MG63 (cell line): ENCODE measurements at places on chromosomes 2 and 18.

DNA sequence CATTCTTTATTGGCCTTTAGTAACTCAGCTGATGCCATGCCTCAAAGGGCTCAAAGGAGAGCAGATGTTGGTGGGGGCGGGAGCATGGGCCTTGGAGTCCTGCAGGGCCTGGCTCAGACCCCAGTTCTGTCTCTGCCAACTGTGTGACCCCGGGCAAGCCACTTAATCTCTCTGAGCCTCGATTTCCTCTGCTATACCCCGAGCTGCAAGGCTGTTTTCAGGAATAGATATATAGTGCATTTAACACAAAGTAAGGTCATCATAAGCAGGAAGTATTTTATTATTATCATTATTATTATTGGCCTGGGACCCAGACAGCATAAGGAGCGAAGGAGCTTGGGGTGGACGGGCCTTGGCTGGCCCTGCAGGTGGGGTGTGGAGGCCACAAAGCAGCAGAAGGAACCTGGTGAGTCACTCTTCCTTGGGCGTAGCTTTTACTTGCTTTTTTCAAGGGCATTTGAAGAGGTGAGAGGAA is 162.7 kb downstream of the INHBB start:
- DNase-seq = peak; percentile 88

- no peak for DNase-seq
These were observed 77.5 kb downstream of the DIS3L2 start for GRCh38 chr2:232038881-232039485.

GRCh38 chr2:187320846-187321245 is 127.2 kb downstream of the CALCRL start:
- DNase-seq = no peak

DNA sequence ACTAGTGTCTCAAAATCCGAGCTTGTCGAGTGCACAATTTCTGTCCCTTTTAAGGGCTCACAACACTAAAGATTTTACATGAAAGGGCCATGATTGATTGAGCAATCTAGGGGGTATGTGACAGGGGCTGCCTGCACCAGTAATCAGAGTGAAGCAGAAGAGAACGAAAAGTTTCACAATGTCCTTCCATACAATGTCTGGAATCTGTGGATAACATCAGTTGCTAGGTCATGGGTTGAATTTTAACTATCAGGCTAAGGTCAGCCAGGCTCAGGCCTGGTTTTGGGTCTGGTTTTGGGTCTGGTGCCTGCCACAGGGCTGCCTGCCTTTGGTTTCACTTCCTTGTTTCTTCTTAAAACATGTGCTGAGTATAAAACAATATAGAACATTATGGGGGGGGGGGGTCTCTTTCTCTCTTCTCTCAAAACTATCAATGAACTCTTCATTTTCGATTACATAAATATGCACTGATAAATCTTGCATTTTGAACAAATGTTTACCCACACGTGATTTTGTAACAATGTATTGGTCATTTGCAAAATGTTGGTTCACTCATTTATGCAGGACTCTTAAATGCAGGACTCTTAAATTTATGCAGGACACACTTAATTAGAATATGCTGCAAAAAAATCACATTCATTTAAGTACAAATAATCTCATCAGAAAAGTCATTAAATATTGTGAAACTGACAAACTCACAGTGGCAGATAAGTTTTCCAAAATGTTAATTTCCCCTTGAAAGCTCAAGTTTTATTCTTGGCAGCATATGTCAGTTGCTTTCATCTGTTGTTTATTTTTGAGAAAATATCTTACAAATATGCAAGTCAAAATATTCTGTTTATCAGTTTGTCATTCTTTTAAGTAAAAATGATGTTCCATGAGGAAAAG is 290.5 kb upstream of the KYNU start:
- DNase-seq = no peak

GRCh38 chr2:101478181-101479001 is 3.5 kb upstream of the RFX8 start:
- no peak for DNase-seq

DNA sequence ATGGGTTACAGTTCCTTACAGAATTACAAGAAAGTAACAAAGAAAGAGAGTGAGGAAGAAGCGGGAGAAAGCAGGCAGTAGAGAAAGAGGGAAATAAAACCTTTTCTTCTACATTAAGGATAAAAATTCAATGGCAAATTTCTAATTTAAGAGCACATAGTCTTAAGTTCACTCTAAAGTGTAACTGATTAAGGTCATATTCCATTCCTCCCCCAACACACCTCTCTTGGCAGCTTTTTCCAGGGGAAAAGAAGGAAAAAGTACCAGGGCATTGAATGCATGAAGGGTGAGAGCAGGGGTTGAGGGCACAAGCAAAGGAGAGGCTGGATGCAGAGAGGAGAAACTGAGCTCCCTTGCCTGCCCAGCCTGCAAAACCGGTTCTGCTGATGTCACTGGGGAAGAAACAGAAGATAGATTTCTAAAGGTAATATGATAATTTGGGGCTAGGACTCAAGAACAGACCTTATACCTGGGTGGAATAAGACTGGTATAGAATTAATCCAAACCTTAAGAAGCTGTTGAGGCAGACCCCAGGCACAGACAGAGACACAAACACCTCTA is 4.6 kb downstream of the ACMSD start:
- DNase-seq = no peak

DNA sequence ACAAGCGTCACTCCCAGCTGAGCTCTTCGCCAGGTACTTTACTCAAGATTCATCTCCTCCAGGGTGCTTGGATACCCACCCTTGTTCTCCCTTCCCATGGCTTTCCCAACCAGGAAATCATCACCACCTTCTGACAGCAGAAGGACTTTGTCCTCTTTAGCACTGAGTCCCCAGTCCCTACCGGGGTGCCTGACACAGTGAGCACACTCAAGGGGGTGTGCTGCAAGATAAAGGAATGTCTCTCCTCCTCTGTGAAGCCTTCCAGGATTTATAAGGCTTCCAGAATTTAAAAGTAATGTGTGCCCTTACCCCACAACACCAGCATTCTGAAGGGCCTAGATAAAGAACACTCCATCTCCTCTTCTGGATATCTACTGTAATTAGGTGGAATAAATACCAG is 39.6 kb downstream of the ACVR1 start:
- no peak for DNase-seq

DNA sequence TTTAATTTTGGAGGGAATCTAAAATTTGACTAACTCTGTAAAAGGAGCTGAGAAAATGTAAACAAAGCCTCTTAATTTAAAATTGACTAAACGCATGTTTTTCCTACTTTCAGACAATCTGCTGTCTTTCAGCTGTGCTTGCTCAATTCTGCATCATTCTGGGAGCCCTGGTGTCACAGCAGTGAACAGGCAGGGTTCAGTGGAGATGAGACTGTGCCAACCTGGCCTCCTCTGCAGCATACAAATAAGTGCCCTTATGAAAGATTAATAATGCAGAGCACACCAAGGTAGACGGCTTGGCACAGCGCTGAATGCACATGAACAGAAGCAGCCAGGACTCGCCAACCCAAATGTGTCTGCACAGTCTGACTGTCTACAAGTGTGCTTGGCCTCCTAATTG is 222.0 kb upstream of the CHAC2 start:
- no peak for DNase-seq

DNA sequence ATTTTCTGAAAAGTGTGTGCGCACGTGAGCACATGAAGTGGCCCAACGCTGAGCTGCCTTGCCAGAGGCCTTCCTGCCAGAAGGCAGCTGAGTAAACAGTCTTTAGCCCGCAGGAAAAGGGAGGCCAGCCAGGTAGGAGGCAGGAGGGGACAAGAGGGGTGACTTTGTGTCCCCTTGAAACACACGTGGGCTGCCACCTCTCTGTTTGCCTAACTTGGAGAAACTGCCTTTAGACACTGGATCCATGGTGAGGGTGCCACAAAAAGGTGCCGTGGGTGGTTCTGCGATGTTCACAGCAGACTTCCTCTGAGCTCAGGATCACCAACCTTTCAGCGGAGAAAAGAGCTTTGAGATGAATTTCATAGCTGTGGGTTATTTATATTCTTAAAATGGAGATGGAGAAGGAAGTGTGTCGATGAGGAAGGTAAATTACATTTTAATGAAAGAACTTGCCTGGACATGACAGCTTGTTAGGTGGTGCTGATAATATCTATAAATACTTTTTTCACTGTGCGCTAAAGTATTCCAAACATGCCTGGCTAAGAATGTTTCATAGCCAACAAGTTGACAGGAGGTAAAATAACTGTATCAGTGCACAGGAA is 36.6 kb upstream of the ASB1 start:
- DNase-seq = no peak

DNA sequence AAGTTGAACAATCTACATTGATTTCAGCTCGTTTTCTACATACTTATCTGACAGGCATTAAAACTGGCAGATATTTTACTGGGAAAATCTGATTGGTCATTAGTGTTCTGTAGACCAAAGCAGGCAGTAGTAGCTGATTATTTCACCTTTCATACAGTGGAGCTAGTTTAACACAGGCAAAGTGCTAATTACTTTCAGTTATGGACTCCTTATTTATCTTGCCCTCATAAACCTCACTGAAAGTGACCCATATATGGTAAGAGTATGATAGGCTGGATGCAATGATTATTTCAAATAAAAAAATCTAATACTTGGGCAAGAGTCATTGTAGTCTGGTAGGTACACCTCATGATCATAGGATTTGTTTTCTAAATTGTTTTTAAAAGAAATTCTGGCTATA is 129.7 kb downstream of the MYO1B start:
- DNase-seq = no peak

- DNase-seq = no peak
These were observed 31.2 kb downstream of the GLS start for GRCh38 chr2:190911813-190912212.

- no peak for DNase-seq
These were observed 68.0 kb downstream of the RNF152 start for GRCh38 chr18:61824733-61825363.

DNA sequence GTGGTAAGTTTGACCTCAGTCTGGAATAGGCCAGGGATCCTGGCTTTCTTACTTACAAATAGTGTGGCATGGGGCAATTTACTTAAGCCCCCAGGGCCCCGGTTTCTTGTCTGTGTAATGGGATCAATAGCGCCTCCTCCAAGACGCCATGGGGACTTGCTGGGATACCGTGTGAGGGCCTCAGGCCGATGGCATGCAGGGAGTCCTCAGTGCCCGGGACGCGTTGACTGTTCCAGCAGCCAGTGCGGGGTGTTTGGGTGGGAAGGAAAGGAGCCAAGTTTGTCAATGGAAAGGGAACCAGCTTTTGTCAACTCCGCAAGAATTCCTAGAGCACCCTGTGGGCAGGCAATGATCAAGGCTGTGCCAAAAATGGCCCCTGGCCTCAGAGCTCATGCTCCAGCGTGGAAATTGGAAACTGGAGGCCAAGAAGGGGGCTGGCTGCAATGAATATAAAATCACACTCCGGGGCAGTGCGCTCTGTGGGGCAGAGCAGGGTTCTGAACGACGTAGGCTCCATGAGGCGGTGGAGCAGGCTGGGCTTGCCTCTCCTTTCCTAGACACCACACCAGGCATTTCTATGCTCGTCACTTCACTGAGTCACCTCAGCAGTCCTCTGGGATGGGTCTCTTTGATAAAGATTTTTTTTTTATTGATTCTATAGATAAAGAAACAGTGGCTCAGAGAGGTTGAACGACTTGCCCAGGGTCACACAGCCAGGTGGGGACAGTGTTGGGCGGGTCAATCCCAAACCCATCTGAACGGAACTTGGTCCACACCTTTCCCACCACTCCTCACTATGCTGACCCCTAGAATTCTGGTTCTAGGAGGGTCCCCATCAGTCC is 56.7 kb upstream of the ASAP2 start:
- no peak for DNase-seq

- no peak for DNase-seq
These were observed 45.6 kb downstream of the ZNF519 start for GRCh38 chr18:14086458-14087231.

- no peak for DNase-seq
These were observed 183.4 kb upstream of the SETBP1 start for GRCh38 chr18:44497311-44497710.

DNA sequence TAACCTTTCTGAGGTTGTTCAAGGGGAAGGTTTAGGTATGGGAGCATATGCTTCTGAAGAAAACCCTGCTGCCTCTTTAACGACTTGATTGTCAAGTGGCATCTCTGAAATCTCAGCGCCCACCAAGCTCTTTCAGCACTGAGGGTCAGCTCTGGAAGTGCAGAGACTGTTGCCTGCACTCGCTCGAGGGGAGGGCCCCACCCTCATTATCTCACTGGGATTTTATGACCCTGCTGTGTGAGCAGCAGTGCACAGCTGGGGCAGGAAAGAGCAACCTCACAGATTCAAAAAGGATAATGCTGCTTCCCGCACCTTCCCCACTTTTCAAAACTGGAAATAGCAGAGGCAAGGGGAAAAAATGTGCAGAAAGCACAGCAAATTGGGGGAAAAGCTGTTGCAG is 56.9 kb upstream of the SPRED2 start:
- no peak for DNase-seq

DNA sequence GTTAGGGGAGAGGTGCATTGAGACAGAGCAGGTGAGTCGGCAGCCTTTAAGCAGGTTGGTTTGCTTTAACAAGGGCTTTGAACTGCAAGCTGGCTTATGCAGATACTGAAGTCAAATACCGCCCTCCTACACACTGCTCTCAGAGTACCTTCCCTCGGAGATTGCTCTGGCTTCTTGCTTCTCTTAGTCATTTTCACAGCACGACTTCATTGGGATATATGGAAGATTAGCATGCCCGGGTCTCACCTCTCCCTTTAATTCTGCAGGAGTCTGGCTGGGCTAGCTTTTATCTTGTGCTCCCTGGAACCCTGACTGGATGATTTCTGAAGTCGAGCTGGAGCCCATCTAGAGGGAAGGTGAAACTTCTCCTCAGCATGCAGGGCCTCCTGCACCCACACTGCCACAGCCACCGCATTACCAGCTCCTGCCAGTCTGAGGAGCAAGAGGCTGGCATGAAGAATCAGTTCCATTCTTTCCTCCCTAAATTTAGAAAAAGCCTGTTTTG is 395.5 kb upstream of the HNRNPA3 start:
- DNase-seq = peak; percentile 3

GRCh38 chr2:127046579-127046978 is 60.4 kb downstream of the BIN1 start:
- DNase-seq = no peak

DNA sequence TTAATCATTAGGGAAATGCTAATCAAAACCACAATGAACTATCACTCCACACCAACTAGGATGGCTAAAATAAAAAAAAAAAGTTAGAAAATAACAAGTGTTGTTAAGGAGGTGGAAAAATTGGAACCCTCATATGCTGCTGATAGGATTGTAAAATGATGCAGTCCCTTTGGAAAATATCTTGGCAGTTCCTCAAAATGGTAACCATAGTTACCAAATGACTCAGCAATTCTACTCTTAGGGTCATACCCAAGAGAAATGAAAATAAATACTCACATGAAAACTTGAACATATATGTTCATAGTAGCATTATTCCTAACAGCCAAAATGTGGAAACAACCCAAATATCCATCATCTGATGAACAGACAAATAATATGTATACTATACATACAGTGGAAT is 15.7 kb upstream of the ACVR2A start:
- DNase-seq = no peak

GRCh38 chr2:25281522-25281921 is 60.2 kb downstream of the DNMT3A start:
- no peak for DNase-seq

- no peak for DNase-seq
These were observed 92.3 kb downstream of the ETAA1 start for GRCh38 chr2:67489396-67489795.

- no peak for DNase-seq
These were observed 435.0 kb upstream of the SPRED2 start for GRCh38 chr2:65867446-65867845.

- no peak for DNase-seq
These were observed 20.8 kb downstream of the PTPN18 start for GRCh38 chr2:130376433-130377293.
